ENCODE measurements at places on chromosomes 1 and 21.

DNA sequence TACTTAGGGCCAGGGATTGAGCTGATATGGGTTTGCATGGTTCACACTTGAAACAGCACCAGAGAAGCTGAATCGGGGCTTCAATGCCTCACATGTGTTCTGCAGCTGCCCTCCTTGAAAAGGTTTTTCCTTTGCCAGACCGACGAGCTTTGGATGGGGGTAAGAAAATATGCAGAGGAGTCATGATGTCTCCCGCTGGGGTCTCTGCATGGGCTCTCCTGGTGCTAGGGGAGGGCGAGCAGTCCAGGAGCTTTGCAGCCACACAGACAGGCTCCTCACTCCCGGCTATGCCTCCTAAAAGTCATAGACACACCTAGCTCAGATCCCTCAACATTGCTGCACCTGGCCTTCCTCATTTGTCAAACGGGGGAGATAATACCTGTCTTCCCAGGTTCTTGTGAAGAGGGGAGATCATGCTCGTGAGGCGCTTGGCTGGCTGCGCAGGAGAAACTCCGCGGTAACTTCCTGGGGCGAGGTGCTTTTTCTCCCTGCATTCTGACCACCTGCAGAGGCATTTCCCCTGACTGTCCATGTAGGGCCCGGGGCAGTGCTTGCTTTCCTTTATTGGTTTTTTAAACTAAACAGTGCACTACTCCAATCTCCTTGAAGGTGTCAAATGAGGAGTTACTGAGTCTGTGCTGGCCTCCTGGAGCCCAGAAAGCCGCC lies 112.4 kb downstream of the PLXNA2 start:
- DNase-seq: no peak

- peak; percentile 67 for DNase-seq
Observed at GRCh38 chr1:200488375-200489165, 78.7 kb upstream of the ZNF281 start.

- DNase-seq: no peak
Observed at GRCh38 chr1:63407002-63407401, 39.6 kb downstream of the ALG6 start.

- no peak for DNase-seq
Observed at GRCh38 chr1:230174471-230175162, 107.6 kb downstream of the GALNT2 start.

GRCh38 chr21:42997053-42997452 lies 22.7 kb downstream of the PKNOX1 start:
- DNase-seq: no peak

DNA sequence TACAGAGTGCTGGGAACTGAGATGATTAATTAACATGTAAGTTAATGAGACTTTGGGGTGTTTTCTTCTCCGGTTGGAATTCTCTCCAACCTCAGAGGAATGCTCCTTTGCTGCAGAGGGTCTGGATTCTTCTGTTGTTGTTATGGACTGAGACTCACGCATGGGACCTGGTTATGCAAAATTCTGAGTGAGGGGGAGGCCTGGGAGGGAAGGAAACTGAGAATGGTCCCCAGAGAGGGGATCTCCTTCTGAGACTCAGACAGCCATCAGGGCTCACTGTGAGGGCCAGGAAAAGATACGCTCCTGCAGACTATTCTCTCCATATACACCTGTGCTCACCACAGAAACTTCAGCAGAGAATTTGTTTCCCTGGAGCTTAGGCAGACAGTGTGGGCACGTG lies 56.3 kb downstream of the HTR6 start:
- DNase-seq: no peak

- no peak for DNase-seq
Observed at GRCh38 chr1:85692730-85693314, 15.4 kb downstream of the ZNHIT6 start.

DNA sequence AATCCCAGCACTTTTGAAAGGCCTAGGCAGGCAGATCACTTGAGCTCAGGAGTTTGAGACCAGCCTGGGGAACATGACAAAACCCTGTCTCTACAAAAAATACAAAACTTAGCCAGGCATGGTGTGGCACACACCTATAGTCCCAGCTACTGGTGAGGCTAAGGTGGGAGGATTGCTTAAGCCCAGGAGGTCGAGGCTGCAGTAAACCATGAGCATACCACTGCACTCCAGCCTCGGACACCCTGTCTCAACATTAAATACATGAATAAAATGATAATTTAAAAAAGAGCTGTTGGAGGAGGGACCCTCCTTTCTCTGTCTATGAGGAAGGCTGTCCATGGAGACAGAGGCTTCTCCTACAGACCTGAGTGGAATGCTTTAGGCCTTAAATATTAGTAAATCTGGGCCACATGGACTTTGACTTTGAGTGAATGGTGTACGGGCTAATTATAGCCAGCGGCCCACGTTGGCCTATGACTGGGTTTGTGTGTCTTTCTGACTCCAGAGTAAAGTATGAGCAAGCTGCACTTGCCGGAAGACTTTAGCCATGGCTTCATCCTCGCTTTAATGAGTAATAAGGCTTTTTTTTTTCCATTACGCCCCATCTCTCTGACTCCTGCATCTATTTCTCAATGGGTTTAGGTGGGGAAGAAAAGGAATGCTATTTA lies 21.3 kb downstream of the RAB3B start:
- DNase-seq: no peak

DNA sequence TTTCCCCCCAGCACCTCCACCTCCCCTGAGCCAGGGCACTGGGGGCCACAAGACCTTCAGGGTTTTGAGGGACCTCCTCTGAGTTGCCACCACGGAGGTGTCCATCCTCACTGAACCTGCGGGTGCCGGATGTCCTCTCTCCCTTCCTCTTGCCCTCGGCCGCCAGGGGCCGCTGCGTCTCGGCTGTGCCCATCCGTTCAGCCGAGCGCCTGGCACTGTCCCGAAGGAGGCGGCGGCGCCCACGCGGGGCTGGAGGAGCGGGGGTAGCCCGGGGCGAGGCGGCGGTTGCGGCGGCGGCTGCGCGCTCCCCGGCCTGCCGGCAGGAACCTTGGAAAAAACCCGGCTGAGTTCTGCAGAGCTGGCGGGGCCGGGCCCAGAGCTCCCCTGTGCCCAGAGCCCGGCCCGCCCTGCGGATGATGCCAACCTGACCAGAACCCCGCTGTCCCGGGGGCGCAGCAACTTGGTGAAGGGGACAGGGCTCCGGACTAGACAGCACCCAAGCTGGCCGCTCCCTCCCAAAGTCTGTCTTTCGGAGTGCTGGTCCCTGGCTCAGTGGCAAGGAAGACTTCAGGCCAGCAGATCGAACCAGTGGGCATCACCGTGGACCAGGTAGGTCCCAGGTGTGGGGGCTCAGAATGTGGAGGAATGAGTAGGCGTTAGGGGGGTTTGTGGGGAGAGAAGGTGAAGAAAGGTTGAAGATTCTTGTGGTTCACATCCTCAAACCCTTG lies 3.7 kb upstream of the PPM1J start:
- DNase-seq: peak; percentile 74

- DNase-seq: no peak
Observed at GRCh38 chr1:115113766-115114165, 24.5 kb upstream of the TSPAN2 start.

DNA sequence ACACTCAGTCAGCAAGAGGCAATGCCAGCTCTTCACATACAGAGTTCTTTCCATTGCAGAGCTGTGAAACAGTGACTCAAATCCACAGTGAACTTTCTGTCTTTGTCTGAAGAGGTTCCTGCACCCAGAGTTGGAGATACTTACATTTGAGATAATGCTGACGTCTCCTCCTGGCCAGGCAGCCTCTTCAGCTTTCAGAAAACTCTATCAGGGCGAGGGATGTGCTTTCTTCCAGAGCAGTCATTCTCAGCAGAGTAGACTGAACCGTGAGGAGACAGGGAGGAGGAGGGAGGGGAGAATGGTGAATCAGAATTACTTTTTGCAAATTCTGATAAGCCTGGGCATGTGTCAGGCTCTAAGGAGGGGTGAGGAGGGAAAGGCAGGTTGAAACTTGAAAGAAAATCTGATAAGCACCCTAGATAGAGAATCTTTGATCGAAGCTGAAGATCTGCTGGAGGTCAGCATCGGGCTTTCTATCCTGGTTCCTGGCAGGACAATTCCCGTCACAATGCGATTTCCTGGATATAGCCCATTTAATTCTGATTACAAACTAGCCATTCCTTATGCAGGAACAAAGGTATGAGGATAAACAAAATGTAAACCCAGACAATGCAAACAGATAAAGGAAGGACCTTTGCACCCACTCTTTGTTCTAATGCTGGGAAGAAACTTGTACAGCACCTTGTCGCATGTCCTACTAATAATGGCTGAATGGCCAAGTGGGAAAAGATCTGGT lies 18.9 kb upstream of the NID1 start:
- peak; percentile 26 for DNase-seq

- DNase-seq: no peak
Observed at GRCh38 chr1:159838715-159839114, 12.0 kb downstream of the SLAMF8 start.

DNA sequence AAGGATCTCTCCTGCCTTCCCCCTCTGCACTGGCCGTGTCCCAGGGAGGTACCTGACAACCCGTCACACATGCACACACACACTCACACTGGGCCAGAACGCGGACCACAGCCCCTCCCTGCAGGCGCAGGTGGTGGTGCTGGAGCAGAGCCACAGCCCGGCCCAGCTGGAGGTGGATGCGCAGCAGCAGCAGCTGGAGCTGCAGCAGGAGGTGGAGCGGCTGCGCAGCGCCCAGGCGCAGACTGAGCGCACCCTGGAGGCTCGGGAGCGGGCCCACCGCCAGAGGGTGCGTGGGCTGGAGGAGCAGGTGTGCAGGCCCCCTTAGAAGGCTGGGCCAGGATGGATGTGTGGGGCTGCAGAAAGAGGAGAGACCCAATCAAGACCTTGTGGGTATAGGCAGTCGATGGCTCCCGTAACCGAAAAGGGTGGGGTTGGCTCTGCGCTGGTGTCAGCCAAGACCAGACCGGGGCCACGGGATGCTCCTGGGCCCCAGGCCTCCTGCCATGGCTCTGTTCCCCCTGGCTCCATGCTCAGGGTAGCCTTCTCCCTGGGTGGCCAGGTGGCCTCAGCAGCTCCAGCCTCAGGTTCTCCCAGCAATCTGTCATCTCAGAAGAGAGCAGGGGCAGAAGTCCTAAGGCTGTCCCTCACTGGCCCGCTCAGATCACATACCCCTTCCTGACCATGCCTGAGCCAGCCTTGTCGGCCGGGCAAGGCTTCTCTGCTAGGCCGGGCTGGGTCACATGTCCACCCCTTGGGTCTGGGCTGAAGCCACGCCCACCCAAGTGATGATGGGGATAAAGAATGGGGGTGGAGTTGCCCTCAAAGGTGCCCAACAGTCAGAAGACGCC lies 8.9 kb downstream of the MFAP2 start:
- DNase-seq: no peak

DNA sequence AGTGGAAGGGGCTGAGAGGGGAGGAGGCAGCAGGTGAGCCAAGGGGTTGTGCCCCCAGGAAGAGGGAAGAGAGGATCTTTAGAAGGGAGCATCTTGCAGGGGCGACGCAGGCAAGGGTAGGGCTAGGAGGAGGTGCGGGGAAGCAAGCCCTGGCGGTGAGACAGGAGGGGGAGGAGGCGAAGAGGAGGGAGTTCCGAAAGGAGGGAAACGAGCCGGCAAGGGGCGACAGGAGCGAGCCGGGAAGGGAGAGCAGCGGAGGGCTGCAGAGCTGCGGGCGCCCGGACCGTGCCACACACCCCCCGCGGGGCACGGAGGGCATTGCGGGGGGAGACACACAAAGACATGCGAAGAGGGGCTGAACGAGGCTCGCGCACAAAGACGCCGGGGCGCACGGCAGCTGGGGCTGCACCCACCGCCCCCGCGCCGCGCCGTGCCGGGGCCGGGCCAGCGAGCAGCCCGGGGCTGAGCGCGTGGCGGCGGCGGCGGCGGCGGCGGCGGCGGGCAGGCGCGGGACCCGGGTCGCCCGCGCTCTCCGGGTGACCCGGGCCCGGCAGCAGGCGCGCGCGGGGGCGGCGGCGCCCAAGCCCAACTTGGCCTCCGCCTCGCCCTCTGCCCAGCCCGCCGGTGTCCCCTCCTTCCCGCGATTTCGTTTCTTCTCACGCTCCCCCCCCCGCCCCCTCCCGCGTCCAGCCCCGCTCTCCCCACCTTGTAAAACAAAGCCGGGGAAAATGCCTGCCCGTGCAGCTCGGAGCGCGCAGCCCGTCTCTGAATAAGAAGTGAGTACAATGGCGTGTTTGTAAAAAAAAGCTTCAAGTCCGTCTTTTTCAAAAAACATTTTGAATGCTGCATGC lies at the start of gene KCNK2:
KCNK2 (plus strand) TSS at position 206 of the 851 bp plus-strand sequence. CDS start 649 bp downstream, outside the sequence.
- no peak for DNase-seq

DNA sequence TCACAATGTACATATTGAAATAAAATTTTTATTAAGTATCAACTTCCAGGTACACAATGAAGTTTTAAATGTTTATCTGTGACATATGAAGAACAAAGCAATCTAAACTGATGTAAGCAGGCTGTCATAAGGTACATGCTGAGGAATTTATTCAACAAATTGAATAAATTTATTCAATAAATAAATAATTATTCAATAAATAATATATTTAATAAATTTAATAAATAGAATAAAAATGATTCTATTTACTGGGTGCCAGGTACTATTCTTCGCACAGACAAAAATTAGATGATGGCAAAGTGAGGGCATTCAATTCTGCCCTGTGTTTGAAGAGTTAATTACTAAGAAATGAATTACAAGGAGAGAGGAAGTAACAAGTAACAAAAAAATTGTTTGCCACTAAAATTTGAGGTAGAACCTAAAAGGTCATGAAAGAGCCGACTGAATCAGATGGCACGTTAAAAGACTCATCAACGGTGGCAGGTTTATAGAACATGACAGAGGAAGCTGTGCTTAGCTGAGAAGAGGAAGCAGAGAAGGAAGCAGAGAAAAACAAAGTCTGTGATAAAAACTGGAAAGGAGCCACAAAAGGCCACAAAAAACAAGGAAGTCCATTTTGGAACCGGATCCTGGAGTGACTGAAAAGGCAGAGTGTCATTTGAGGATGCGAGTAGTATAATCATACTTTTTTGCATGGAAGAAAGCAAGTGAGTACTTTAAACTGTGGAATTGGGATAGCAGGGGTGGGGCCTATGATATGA lies 2.2 kb upstream of the USP24 start:
- DNase-seq: peak; percentile 56

DNA sequence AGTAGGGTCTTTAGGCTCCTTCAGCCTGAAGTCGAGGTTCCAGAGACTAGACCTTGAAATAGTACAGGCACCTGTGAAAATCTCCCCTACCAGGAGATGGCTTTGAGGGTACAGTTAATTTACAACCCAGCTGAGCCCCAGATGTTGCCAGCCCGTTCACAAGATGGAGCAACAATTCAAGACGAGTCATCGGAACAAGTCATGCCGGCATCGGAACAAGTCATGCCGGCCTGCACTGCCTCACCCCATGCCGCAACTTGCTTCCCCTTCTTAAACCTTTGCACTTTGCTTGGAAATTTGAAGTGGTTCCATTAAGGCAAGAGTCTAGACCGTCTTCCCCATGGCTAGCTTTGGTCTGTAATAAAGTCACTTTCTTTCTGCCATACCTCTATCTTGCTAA lies 16.0 kb downstream of the HHAT start:
- DNase-seq: no peak

DNA sequence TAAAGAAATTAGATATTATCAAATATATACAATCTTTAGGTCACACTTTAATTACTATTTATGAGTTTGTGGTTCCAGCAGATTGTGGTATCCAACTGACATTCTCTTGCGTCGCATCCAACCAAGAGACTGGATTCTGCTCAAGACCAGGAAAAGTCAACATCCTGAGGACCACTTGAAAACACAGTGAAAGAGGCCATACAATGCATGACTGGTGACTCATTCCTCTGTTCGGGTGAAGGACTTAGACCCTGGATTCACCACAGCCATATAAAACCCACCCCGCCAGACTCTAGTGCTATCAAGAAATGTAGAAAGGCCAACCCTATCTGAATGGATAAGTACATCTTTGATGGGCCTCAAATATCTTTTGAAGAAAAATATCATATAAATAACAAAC lies 14.5 kb upstream of the CFHR4 start:
- DNase-seq: no peak

- DNase-seq: no peak
Observed at GRCh38 chr1:231666937-231667608, 40.5 kb downstream of the DISC1 start.
